Inflammatory macrophage treated with lipopolysaccharide for 4 hours (primary cell): ENCODE measurements at places on chromosomes 1 and 21.
A peak's percentile ranks its signal among the peaks of the same experiment; 100 is the strongest.

- DNase-seq = peak; percentile 70
Observed at GRCh38 chr1:181131255-181131941, 42.9 kb downstream of the IER5 start.

DNA sequence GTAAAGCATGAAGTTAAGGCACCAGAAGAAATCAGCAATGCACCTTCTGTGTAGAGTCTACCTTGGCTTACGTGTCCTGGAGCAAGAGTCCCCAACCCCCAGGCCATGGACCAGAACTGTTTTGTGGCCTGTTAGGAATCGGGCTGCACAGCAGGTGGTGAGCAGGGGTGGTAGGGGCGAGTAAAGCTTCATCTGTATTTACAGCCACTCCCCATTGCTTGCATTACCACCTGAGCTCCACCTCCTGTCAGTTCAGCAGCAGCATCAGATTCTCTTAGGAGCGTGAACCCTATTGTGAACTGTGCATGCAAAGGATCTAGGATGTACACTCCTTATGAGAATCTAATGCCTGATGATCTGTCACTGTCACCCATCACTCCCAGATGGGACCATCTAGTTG lies 21.5 kb downstream of the ZMYND12 start:
- no peak for DNase-seq

GRCh38 chr21:34946385-34946840 lies 102.7 kb downstream of the RUNX1 start:
- DNase-seq = peak; percentile 51

DNA sequence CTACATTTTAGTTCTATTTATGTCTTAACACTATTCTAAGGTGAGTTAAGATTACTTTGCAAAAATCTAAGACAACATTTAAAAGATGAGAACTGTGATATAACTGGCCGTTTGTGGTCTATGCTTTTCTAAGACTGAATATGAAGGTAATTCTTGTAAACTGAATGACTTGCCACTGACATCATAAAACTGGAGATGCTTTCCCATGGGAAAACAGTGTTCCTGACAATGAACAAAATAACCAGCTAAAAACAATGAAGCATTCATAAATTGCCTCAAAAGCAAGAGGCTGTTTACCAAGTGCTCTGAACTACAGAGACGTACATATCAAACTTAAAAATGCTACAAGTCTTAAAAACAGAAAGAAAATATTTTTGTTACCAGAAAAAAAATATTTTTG lies 54.7 kb downstream of the APP start:
- DNase-seq = no peak

DNA sequence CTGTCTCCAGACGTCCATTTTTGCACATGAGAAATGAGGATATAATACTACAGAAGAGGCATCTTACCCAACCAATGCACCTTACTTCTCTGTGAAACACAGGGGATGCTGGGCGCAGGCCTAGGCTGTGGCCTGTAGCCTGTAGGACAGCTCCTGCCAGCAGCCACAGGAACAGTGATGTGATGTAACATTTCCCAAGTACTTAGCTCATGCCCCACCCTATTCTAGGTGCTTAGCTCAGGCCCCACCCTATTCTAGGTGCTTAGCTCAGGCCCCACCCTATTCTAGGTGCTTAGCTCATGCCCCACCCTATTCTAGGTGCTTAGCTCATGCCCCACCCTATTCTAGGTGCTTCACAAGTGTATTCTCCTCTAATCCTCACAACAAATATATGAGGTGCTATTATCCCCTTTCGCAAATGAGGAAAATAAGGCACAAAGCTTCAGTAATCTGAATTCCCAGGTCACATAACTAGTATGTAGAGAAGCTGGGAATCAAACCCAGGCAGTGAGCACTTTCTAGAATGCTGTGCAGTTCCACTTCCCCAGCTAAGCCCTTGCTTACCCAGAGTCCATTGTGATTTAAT lies 4.6 kb upstream of the NAXE start:
- DNase-seq = no peak

GRCh38 chr1:101285922-101286570 lies 49.2 kb downstream of the S1PR1 start:
- no peak for DNase-seq

GRCh38 chr1:195306281-195306680 lies 1302.0 kb downstream of the KCNT2 start:
- DNase-seq = no peak

DNA sequence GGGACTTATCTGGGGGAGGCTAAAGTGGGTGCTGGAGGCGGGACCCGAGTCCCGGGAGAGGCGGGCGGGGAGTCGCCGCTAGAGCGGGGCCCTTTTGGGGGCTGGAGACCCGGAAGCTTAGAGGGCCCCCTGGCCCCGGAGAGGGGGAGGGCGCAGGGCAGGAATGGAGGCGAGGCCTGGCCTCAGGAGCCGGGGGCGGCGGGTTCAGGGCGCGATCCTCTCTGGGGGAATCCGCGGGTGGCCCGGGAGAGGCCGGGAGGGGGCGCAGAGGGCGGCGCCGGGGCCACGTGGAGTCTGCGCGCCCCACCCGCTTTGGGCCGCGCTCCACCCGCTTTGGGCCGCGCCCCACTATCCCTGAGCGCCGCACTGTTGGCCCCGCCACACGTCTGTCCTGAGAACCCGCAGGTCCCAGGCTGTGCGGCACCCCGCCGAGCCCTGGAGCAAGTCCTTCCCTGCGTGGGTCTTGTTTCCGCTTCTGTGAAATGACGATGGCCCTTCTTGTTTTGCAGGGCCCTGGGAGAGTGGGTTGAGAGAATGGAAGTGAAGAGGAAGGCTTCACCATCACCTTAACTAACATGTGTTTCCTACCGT lies 84.4 kb downstream of the NKAIN1 start:
- peak; percentile 81 for DNase-seq
